Cardiac fibroblast (primary cell): ENCODE measurements at places on chromosomes 7 and 10.

DNA sequence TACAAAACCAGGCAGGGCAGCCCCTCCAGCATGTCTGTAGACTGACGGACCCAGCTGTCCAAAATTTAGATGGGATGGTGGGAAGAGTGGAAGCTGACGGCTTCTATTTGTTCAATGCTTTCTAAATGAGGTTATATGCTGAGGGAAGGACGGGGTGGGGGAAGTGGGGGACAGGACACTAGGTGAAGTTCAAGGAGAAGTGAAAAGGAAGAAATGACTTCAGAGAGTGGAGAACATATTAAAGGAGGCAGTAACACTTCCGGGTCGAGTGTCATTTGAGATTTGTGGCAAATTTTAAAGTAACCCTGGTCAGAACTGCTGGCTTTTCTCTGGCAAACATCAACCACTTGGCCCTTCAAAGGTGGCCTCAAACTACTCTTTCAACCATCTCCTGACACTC, 9.4 kb downstream of the PIP4K2A start:
- no peak for DNase-seq

DNA sequence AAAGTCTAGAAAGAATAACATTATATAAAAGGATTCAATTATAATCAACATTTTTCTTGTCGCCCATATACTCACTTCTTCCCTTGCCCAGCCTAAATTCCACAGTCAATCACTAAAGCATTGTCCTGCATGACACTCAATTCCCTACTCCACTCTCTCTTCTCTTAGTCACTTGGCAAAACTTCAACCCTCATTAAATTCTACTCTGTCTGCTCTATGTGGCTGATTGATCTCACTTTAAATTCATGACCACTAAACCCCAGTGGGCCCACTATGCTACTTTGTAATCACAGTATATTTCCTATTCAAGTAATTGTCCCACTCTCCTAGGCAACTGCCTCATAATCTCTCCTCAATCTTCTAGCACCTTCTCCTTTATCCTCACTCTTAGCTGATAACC, 54.1 kb downstream of the MTERF1 start:
- no peak for DNase-seq

GRCh38 chr7:12281038-12281437, 69.9 kb downstream of the TMEM106B start:
- peak; percentile 42 for DNase-seq

GRCh38 chr10:504121-504611, 185.3 kb downstream of the DIP2C start:
- DNase-seq: no peak

DNA sequence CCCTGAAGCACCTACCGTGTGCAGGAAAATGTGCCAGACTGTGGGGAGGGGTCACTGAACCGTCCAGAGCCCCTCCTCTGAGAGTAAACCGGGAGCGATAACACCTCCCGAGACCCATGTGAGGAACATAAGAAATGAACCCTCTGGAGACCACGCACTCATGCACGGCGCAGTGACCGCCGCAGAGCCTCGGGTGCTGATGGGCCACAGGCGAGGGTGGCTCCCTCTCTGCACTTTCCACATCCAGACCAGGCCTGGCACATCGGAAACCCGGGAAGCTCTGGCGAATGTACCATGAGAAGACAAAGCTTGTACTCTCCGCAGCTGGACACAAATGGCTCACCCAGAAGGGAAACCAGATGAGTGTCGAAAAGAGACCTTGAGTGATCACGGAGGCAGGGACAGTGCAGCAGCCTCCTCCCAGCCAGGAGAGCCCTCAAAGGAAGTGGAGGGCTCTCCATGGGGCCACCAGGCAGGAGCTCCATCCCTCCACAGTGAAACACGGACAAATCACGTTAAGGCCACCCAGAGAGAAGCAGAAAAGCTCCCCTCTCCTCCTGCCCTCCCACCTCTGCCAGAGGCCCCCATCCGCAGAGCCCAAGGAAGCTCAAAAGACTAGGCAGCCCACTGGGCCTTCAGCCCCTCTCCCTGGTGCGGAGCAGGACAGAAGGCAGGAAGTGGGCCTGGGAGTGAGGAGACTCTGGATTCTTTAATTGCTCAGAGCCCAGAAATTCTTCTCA, 178.1 kb upstream of the PPP2R2D start:
- DNase-seq: no peak

GRCh38 chr7:90972906-90973550, 291.2 kb upstream of the FZD1 start:
- no peak for DNase-seq

GRCh38 chr10:131580076-131580652, 268.6 kb upstream of the TCERG1L start:
- no peak for DNase-seq

- DNase-seq: no peak
Observed at GRCh38 chr10:74855027-74855426, 28.6 kb downstream of the KAT6B start.

- no peak for DNase-seq
Observed at GRCh38 chr7:140624392-140625191, 16.0 kb downstream of the DENND2A start.

GRCh38 chr10:124280916-124281315, 137.8 kb downstream of the OAT start:
- DNase-seq: no peak

- peak; percentile 70 for DNase-seq
Observed at GRCh38 chr10:102644646-102645387, 538 bp downstream of the TRIM8 start.

DNA sequence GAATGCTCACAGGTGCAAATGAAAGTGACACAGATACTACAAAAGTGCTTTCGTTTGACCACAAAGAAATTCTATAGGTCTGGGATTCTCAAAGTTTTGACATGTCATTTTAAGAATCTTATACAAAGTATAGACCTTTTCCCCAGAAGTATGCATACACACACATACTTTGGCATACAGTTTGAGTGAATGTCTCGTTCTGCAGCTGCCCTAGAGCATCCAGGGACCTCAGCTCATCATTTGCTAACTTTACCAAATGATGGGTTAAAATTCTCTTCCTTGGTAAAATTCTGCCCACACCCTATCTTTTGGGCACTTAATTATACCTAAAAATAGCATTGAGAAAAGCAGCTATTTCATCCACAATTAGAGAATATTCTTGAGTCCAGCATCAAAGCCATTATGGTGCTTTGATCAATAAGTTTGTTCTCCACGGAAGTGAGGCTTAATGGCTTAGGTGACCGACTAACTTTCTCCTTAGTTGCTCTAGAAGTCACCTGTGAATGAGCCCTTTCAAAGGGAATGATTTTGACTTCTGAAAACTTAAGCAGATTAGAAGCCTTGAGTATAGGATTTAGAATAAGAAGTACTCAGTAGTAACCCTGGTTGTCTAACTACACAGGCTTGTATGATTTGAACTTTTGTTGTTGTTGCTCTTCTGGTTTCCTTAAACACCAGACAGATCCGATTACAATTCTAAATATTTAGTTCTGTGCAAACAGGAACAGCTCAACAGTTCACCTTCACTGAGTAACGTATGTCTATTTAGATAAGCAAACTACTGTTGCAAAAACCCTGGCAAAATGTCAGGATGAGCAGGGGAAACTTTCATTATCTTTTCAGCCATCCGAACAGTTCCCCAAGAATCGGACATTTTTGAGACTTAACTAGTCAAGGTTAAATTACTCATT, 70.6 kb downstream of the CNNM2 start:
- peak; percentile 20 for DNase-seq

DNA sequence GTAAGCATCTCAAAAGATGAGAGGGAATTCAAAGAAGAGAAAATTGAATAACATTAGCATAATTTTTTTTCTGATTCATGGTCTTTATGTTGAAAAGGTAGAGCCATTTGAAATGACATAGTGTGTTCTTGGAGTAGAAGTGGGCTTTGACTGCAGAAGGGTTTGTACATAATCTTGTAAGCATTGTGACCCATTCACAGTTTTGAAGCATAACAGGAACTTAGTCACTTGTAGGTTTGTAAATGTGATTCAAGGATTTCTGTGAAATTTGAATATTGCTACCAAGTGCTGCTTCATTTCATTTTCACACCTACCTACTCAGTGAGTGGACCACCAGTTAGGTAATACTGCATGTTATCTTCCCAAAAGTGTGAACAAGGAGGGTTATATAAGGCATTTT, 68.6 kb downstream of the PON1 start:
- no peak for DNase-seq

GRCh38 chr7:33191340-33191739, 62.0 kb downstream of the BBS9 start:
- no peak for DNase-seq

- peak; percentile 46 for DNase-seq
Observed at GRCh38 chr10:70174058-70174741, 3.9 kb upstream of the SAR1A start.

DNA sequence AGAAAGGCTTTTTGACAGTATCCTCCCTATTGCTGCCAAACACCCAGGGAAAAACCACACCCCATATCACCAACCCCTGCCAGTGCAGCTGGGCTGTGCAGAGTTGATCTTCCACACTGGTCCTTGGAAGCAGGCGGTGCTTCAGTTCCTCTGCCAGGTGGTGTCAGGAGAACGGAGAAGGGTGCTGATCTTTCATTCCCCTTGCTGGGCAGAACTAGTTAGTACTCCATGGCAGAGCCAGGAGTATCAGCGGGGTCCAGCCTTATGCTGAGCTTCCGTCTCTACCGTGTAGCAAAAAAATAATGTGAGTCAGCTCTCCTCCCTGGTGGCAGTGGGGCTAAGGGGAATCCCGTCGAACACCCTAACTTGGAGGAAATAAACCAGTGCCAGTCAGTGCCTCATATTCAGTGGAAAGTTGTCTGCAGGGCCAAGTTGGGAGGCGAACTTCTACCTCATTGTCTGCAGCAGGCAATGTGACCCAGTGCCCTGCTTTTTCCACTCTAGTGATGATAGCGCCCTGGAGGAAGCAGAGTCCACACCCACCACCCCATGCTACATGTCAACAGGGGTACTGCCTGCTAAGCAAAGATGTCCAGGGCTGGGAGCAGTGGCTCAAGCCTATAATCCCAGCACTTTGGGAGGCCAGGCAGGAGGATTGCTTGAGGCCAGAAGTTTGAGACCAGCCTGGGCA, 175.4 kb downstream of the AUTS2 start:
- no peak for DNase-seq

GRCh38 chr7:21542891-21543527, at the start of gene DNAH11:
TSS of gene DNAH11 (plus strand) at chr7:21543039. CDS start at chr7:21543246, 207 bp downstream.
- peak; percentile 26 for DNase-seq

GRCh38 chr7:102875700-102876295, 37.0 kb upstream of the LRRC17 start:
- peak; percentile 92 for DNase-seq

- DNase-seq: no peak
Observed at GRCh38 chr10:60732807-60733516, 45.3 kb upstream of the CDK1 start.

GRCh38 chr7:82699773-82700186, 256.2 kb upstream of the CACNA2D1 start:
- DNase-seq: peak; percentile 39

GRCh38 chr7:145082366-145083161, 246.7 kb upstream of the TPK1 start:
- DNase-seq: no peak

- DNase-seq: peak; percentile 33
Observed at GRCh38 chr7:158684329-158684728, 20.3 kb downstream of the NCAPG2 start.

- DNase-seq: no peak
Observed at GRCh38 chr7:148104924-148105323, 485.6 kb upstream of the C7orf33 start.

- no peak for DNase-seq
Observed at GRCh38 chr10:125689955-125690569, 7.1 kb upstream of the TEX36 start.

GRCh38 chr10:116748471-116748870, 6.1 kb upstream of the HSPA12A start:
- no peak for DNase-seq

DNA sequence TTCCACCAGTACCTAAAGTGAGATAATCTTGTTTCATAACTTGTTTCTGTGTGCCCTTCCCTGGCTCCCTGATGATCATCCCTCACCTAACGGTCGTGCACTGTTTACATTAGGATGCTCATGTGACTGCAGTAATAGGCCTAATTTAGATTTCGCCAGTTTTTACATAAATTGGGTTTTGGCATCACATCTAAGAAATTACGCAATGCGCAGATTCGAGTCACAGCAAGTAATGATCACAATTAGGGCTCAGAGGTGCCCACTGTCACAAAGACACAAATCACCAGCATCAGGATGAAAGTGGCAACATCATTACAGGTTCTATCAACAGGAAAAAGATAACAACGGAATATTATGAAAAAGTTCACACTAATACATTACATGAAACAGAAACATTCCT, 94.7 kb downstream of the LARP4B start:
- DNase-seq: no peak

DNA sequence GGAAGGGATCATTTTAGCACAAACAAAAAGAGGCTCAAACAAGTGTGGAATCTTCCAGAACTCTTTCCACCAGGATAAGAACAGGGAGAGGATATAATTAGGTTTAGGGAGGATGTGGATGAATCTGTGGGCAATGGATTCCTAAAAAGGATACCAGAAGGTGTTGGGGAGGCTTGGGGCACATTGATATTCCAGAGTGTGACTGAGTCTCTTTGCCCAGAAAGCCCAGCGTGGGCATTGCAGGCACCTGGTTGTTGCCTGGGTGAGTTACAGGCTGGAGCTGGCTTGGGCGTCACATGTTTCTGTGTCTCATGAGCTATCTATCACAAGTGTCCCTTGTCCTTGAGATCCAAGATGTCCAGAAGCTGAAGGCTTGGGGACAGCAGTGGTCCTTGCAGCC, 3.3 kb downstream of the COL26A1 start:
- no peak for DNase-seq

- peak; percentile 42 for DNase-seq
Observed at GRCh38 chr7:46461334-46461777, 540.3 kb upstream of the IGFBP3 start.

DNA sequence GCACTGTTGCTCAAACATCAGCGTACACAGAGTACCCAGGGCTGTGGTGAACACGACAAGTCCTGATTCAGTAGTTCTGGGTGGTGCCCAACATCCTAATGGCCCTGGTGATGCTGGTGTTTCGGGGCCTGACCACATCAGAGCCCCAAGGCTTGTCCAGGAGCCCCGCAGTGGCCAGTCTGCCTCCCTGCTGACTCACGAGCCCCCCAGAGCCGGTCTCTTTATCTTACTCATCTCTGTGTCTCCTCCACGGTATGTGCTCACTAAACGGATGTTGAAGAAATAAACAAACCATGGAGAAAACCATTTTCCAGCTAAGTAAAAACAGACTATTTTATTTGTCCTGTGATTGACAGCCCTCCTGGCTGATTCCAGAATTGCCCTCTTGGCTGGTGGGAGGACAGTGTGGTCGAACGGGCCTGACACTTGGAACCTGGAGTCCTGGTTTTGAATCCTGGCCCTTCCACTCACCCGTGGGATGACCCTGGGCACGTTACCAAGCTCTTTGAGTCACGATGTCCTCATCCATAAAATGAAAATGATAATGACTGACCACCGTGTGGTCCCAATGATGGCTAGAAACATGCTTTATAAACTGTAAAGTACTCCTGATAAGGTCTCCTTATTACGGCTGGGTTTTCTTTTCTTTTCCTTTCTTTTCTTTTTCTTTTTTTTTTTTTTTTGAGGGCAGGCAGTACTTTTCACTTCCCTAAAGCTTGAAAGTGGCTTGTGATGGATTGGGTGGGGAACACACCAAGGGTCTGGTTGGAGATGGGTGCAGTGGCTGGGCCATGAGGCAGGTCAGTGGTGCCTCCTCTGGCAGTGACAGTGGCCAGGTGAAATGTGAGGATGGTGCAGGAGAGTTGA, 5.7 kb downstream of the HIP1 start:
- DNase-seq: peak; percentile 84
